NCI-H1417 (cell line): ENCODE measurements at places on chromosomes 5 and 9.

GRCh38 chr9:129321286-129322021 lies 143.4 kb upstream of the IER5L start:
- DNase-seq, result no peak

GRCh38 chr9:71647094-71647591 lies 121.2 kb downstream of the CEMIP2 start:
- no peak for DNase-seq

- no peak for DNase-seq
Measured at GRCh38 chr9:26013199-26013598, 335.0 kb upstream of the TUSC1 start.

GRCh38 chr5:150665044-150665443 lies 4.0 kb downstream of the MYOZ3 start:
- no peak for DNase-seq

- no peak for DNase-seq
Measured at GRCh38 chr5:40605295-40605958, 74.3 kb upstream of the PTGER4 start.
